Muscle of back (tissue), 13 donors: ENCODE measurements at places on chromosomes 4 and X.

GRCh38 chr4:101968364-101968763 is 177.8 kb downstream of the BANK1 start:
- no peak for DNase-seq

GRCh38 chrX:139762400-139763183 is 54.6 kb upstream of the MCF2 start:
- DNase-seq = no peak

DNA sequence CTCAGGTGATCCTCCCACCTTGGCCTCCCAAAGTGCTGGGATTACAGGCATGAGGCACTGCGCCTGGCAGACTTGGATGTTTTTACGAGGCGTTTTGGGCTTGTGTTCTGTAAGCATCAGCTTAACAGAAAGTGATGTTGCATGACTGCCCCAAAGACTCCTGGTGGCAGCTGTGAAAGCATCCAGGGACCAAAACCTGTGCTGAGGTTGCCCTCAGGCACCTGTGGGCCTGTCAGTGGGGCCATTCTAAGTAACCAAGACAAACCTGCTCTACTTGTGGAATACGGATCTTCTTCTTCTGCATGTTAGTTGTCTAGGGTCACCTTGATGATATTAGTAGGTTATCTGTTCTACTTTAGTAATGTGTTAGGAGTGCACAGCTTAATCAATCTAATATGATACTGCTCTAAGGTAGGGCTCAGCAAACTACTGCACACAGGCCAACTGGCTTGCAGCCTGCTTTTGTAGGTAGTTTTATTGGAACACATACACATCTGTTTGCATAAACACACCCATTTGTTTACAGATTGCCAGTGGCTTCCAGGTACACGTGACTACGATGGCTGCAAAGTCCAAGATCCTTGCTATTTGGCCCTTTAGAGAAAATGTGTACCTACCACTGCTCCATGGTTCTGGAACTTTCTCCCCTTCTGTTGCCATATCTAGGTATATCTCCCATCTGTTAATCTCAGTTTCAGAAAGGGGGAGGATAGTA is 136.7 kb downstream of the GPR143 start:
- DNase-seq = no peak

DNA sequence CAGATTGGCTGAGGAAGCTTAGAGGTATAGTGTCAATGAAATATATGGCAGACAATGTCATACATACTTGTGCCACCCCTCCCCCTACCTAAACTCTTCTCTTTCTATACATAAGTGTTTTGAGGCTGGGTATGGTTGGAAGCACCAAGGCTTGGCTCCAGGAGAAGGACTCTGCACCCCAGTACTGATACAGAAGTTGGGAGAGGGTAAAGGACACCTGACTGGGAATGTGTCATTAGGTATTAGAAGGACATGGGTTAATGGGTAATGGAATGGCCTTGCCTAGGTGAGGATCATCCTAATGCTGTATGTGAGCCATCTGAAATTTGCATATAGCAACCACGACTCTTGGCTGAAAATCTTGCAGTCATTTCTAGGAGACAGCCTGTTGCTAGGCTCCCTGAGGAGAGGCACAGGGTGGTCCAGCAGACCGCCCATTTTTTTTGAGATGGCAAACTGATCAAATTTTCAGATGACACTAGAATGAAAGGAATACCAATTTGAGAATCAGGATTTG is 26.8 kb upstream of the AP1S2 start:
- DNase-seq = no peak

DNA sequence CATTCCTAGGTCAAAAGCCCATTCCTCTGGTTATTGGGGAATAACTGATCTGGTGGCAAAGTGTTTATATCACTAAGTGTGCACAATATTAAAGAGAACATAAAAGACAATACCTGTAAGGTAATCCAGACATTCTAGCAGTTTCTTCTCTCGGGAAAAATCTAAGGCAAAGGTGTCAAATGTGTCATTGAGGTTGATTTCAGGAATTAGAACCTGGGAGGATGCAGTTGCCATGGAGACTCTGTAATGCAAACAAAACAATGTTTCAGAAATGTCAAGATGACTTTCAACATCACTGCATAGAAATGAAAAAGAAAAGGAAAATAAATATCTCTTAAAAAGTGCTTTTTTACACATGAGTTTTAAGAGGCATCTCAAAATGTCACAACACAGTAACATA is 145.9 kb downstream of the MID1 start:
- DNase-seq = no peak

DNA sequence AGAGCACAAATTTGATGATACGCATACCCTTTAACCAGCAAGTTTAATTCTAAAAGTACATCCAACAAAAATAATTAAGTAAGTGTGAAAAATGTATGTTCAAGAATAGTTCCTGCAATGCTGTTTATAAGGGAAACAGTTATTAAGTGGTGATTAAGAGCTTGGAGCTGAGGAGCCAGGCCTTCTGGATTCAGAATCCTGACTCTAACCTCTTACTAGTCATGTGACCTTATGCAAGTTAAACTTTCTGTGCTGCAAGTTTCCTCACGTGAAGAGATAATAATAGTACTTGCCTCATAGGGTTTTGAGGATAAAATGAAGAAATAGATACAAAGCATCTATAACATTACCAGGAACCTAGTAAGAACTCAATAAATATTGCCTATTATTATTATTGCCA is 77.7 kb downstream of the FAM13A start:
- no peak for DNase-seq

DNA sequence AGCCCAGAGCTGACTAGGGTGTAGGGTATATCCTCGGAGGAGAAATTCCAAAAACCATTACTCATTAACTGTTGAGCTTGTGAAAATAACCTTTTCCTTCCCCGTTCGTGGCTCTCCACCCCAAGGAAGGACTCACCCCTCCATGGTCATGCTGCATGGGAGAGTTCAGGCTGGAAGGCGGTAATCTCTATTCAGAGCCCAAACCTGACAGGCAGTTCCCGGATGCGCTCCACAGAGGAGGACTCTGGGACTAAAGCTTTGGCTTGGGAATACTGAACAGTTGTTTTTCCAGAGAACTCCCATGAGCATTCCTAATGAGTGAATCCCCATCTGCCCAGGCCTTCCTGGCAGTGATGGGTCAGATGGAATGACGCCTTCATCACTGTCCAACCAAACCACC is 125.4 kb downstream of the BCOR start:
- DNase-seq = no peak
